A673 (cell line): ENCODE measurements at places on chromosomes 4 and X.
A peak's percentile ranks its signal among the peaks of the same experiment; 100 is the strongest.

GRCh38 chr4:73620115-73620792, at the start of gene RASSF6:
Gene RASSF6 (minus strand): TSS chr4:73620436. CDS start chr4:73611795, 8,641 bp downstream.
- no peak for DNase-seq

DNA sequence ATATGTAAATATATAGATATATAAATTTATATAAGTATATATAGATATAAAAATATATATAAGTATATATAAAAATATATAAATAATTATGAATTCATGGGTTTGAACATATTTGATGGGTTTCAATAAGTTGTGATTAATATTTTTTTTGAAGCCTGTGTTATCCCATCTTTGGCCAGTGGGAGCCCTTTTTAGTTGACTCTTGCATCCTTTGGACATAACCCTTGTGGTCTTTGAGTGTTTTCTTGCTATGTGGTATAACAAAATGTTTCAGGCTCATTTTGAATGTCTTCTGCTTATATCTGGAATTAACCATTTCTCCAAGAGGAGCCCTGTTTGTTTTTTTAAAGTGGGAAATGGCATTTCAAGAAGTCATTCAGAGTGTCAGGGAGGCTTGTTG, 15.2 kb downstream of the SNX25 start:
- DNase-seq: no peak

- no peak for DNase-seq
Observed at GRCh38 chr4:11421116-11421515, 7.6 kb downstream of the HS3ST1 start.

DNA sequence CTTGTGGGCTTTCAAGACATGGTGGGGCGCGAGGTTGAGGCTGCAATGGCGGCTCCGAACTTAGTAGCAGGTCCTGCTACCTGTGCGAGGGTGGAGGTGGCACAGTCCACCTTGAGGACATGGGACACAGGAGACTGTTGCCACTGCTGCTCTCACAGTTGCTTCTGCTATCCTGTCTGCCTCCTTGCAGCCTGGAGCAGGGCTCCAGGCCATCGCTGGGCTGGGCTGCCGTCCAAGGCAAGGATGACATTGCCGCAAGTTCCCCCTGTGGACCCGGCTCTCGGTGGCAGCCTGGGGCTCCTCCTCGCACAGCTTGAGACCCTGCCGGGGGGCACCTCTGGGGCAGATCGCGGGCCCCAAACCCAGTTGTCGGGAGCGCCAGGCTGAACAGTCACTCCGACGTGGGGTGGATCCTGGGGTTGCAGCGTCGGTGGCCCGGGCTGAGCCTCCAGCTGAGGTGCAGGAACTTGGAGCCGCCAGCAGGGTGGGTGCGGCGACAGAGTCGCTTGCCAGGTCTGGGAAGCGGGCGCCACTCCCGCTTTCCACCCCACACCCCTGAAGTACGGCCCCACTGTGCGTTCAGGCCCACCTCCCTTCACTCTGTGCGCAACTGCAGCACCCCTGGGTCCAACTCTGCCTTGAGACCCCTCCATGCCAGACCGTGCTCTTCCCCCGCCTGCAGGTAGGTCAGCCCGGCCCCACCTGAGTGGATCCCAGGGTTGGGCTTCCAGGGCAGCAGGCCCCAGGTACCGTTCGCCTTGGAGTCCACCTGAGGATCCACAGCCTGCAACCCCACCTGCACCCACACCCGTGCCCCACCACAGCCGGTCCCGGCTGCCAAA, 192.7 kb upstream of the NUDT6 start:
- no peak for DNase-seq

GRCh38 chrX:136147976-136148375, 643 bp downstream of the FHL1 start:
- no peak for DNase-seq

- DNase-seq: peak; percentile 82
Observed at GRCh38 chr4:164012396-164013027, 518.0 kb downstream of the TMA16 start.

GRCh38 chr4:138097912-138098600, 144.1 kb downstream of the SLC7A11 start:
- DNase-seq: no peak

DNA sequence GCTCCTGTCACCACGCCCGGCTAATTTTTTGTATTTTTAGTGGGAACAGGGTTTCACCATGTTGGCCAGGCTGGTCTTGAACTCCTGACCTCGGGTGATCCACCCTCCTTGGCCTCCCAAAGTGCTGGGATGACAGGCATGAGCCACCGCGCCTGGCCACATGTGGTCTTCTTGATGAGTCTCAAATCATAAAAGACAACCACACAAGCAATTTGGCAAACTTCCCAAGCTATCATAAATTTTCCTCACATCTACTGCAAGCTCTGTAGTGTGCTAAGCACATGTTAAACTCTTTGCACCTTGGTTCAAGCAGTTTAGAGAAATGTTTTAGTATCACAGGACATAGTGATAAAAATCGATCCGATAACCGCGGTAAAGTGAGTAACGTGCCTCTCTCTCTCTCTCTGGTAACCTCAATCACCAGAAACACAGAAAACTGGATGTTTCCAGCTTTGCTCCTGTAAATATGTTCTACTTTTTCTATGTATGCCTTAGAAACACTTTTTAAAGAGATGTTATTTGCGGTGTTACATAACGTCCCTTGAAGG, 256.8 kb downstream of the DHRSX start:
- DNase-seq: peak; percentile 48

GRCh38 chrX:153669174-153669890, 4.3 kb downstream of the PNCK start:
- DNase-seq: peak; percentile 43

DNA sequence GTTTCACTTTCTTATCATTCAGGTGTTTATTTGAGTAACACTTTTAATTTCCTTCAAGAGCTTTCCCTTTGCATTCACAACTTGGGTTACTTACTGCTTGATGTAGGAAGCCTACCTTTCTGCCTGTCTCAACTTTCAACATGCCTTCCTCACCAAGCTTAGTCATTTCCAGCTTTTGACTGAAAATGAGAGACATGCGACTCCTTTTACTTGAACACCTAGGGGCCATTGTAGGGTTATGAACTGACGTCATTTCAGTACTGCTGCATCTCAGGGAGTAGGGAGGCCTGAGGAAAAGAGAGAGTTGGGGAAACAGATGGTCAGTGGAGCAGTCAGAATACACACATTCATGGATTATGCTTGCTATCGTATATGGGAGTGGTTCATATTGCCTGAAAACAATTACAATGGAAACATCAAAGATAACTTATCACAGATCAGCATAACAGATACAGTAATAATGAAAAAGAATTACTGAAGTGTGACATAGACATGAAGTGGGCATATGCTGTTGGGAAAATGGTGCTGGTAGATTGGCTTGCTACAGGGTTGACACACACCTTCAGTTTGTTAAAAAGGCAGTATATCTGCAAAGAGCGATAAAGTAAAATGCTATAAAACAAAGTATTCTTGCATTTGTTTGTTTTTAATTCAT, 25.7 kb downstream of the USP53 start:
- DNase-seq: no peak

DNA sequence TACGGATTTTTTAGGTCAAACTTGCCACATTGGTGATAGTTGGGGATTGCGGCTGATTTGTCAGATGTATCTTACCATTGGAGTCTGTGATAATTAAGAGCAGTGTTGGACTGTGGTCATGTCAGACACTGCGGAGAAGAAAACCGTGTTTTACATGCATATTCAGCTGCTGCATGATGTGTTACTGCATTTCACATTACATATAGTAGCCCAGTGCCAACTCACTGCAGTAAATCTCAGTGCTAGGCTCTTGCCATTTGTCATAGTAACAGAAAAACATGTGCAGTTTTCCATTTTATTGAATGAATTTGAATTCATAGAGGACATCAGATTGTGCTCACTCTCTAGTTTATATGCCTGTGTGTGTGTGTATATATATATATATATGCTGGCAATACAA, 543.7 kb downstream of the IL1RAPL1 start:
- DNase-seq: no peak

GRCh38 chrX:139448996-139449395, 81.5 kb upstream of the F9 start:
- DNase-seq: peak; percentile 5

DNA sequence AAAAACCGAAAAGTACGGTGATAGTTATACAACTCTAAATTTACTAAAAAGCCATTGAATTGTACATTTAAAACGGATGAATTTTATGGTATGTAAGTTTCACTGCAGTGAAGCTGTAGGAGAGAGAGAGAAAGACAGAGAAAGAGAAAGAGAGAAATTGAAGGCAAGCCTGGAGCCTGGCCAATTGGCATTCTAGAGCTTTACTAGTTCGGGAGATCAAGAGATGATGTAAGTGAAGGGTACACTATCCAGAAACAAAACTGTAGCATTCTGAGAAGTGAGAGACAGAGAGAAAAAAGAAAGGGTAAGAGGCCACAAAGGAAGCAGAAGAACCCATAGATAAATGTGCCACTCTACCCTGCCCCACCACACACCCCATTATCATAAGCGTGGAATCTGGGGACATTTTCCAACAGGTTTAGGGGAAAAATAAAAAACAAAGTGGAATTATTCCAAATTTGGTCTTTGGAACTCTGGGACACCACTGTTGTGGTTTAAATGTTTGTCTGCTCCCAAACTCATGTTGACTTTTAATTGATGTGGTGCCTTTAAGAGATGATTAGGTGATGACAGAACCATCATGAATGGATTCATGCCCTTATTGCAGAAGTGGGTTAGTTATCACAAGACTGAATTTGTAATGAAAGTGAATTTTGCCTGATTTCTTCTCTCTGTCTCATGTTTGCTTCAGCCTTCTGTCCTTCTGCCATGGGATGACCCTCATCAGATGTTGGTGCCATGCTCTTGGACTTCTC, 123.0 kb upstream of the PLS3 start:
- DNase-seq: no peak

GRCh38 chrX:78377186-78377585, 49.8 kb upstream of the CYSLTR1 start:
- no peak for DNase-seq

DNA sequence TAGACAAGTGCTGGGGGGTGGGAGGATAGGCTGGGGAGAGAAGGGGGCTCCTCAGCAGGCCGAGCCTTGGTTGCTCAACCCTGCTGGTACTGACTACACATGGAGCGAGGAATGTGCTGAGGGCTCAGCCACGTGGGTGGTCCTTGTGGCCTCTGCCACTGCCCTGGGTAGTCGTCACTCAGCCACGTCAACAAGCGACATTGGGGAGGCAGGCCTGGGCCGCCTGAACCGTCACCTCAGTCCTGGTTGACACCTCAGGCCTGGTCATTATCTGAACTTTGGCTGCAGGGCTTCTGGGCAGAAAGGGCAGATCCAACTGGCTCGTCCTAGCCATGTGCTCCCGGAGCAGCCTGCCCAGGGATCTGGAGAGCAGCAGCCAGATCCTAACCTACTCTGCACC, 62.7 kb upstream of the GDPD2 start:
- no peak for DNase-seq
